NCI-H2107 (cell line): ENCODE measurements at places on chromosomes 7 and 10.
A peak's percentile ranks its signal among the peaks of the same experiment; 100 is the strongest.

DNA sequence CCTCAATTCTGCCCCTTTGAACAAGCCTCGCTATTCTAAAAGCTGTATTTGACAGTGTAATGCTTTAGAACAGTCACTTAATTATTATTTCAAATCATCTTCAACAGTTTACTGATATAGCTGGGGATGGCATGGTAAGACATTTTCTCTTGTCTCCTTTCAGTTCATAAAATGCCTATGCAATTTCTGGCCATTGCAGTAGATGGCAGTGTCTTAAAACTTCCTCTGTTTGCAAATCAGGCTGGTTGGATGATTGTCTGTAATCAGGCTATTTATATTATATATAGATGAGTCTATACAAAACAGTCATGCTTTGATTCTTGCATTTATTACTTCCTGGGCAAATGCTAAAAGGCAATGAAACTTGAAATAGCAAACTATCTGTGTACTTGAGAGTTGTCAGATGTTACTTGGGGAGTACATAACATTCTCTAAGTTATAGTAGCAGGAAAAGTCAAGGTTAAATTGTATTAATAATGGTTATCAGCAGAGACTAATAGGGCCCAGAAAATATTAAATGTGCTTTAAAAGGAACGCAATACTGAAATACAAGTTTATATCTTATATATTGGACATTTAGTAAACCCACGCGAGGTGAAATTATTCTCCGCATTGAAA, 55.5 kb upstream of the LHFPL3 start:
- peak; percentile 5 for DNase-seq

DNA sequence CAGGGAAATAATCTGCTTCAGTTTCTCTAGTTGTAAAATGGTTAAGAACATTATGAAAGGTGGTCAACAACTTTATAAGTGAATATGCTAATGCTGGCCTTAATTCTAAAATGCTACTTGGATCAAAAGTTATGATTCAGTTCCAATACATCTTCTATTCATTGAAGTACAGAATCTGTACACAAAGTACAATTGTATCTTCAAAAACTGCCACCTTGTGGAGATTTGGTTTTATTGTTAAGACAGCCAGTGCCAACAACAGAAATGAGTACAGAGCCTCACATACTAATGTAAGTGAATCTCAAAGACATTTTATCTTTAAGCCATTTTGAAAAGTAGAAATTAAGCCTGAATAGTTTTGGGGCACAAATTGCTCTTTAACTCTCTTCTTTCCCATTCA, 194.0 kb downstream of the CFTR start:
- no peak for DNase-seq

- no peak for DNase-seq
Measured at GRCh38 chr7:140041659-140042385, 20.9 kb downstream of the PARP12 start.

GRCh38 chr7:118878336-118878735, 653.8 kb downstream of the ANKRD7 start:
- no peak for DNase-seq

DNA sequence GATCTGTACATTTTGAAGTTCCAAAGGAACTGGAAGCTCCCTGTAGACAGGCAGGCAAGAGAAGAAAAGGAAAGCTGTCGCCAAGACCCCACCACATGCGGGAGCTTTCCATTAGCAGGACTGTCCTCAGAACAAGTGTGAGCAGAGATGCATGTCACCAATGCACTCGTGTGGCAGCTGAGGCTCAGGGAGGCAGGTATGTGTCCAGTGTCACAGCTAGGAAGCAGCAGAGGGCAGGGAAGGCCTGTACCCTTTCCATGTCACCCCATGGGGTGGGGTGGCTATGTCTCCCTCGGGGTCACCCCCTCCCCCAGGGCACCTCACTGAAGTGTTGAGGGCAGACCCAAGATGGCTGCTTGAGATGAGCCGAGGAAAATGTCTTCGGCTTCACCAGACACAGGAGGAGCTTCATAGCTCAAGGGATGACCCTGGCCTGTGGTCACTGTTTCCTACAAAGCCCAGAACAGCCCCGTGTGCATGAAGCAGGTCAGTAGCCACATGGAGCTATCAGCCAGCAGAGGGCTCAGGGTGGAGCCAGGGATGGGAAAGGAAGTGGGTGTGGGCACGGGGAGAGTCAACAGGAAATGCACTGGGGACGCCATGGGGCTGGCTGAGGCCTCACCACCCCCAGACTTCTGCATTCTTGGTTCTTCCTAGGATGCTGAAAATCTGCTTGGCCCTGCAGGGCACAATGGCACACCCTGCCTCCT, 96.6 kb downstream of the FAM53B start:
- no peak for DNase-seq

DNA sequence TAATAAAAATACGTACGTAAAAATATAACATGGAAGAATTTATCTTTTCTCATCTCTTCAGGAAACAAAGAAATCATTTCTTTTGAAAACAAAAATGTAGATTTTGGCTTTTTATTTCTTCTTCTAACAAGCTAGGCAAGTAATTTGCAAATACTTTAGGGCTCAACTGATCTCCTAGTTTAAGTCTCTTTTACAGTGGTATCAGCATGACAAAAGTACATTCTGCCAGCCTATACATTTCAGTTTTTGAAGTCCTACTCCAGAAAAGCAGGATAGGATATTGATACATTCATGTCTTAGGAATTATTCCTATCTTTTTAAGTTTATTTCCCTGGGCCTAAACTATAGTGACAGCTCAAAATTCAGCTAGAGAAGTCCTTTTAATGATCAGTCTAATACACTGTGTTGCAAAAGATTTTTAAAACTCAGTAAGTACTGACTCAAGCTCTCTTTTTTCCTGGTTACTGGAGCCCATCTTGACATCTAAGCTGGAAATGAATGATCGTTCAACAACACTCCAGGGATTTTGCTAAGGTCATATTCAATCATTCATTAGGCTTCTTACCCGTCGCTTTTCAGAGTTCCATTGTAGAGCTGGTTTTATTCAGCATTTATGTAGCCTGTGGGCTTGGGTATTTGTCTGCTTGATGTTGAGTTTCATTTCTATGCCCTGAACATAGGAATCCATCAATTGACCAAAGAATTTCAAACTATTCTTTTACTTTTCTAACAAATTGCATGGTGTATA, 12.2 kb upstream of the FAM53B start:
- DNase-seq, result no peak

DNA sequence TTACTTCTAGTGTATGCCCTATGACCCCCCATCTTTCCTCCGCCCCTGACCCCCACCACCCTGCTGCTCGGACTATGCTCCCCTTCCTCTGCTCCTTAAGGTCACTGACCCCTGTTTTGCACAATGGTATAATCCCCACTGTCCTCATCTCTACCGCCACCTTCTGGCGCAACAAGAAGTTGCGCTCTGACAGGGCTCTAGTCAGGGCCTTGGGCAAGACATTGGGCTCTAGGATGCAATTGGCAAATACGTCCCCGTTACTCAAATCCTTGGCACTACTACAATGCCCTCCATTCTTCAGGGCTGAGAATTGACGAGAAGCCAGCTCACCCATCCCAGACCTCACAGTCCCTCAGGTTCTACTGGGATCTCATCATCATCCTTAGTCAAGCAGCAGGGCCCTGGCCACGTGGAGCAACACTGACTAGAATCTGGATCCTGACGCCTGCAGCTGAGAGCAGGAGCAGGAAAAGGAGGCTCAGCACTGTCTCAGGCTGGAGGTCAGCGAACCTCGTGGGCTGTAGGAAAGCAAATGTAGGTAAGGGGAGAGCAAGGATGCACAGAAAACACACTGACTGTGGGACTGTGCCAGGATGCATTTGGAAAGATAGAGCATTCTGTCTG, 10.6 kb downstream of the LRIT2 start:
- no peak for DNase-seq

GRCh38 chr7:157432541-157432956, 95.7 kb downstream of the DNAJB6 start:
- DNase-seq, result peak; percentile 55

GRCh38 chr10:30528429-30528786, 94.4 kb downstream of the MAP3K8 start:
- no peak for DNase-seq

DNA sequence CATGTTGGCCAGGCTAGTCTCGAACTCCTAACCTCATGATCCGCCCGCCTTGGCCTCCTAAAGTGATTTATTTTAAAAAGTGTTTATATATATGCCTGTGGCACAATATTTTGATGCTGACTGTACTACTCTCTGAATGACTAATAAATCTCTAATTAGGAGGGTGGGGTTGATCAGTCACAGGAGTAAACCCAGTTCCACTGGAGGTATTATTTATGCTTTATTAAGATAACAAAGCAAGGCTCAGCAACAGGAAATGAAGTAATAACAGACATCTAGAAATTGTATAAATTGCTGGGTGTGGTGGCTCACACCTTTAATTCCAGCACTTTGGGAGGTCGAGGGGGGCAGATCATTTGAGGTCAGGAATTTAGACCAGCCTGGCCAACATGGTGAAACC, 26.0 kb upstream of the MCU start:
- DNase-seq, result no peak

- no peak for DNase-seq
Measured at GRCh38 chr10:113680190-113681111, 739 bp downstream of the CASP7 start.

DNA sequence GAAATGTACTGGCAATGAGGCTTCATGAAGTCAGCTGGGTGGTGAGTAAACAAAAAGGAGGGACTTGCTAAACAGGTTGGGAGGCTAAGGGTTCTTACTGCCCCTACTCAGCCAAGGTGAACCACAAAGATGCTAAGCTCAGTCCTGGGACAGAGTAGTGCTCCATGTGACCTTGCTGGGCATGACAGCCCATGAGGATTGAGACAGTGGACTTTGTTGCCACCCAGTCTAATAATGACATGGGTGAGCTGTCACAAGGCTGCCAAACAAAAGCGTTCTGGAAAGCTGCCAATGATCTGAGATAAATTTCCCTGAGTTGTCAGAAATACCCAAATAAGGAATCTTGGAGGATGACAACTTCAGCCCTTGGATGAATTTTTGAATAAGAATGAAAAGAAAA, 75.2 kb downstream of the CLEC2L start:
- no peak for DNase-seq

GRCh38 chr7:121167971-121168370, 160.8 kb upstream of the WNT16 start:
- no peak for DNase-seq

- DNase-seq, result no peak
Measured at GRCh38 chr10:27857616-27858015, 112.0 kb upstream of the MKX start.

GRCh38 chr7:111362506-111363054, 199.7 kb downstream of the IMMP2L start:
- no peak for DNase-seq

DNA sequence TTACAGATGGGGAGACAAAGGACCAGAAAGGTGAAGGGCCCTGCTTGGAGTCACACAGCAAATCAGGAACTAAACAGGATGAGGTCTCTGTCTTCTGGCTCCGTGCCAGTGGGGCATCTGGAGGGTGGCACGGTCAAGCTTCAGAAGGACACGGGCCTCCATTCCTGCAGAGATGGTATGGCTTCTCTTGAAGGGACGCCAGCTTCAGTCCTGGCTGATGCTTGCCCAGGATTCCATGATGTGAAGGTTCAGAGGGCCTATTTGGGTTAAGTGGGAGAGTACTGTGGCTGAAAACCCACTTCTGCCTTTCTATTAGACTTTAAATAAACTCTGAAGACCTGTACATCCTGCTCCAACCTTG, 6.1 kb downstream of the RAMP3 start:
- no peak for DNase-seq

DNA sequence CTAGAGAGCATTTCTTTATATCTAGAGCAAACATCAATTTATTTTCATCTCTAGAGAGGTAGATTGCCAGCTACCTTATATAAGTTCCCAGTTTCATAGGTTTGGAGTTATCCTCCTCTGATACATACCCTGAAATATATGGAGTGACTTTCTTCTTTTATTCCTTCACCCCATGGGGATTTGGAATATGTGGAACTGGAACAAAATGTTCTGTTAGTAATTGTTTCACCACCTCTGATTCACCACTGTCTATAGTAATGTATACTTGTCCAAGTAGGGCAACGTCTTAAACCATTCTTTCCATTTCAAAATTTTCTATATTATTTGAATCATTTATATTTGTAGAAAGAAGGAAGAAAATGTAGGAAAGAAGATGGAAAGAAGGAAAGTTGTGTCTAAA, 511.2 kb upstream of the KCND2 start:
- DNase-seq, result no peak

- no peak for DNase-seq
Measured at GRCh38 chr7:122262246-122262645, 42.3 kb downstream of the FEZF1 start.

DNA sequence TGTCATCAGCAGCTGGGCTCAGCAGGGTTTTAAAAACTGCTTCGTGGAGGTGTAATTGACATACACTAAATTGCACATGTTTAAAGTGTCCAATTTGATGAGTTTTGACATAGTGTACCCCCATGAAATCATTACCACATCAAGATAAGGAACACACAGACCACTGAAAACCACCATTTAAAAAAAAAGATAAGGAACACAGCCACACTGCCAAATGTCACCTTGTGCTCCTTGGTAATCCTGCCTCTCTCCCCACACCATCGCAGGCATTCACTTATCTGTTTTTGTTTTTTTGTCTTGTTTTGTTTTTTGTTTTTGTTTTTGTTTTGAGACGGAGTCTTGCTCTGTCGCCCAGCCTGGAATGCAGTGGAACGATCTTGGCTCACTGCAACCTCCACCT, 75.0 kb downstream of the NEURL1 start:
- DNase-seq, result no peak

- DNase-seq, result peak; percentile 31
Measured at GRCh38 chr7:26508481-26508880, 216.8 kb downstream of the SNX10 start.

DNA sequence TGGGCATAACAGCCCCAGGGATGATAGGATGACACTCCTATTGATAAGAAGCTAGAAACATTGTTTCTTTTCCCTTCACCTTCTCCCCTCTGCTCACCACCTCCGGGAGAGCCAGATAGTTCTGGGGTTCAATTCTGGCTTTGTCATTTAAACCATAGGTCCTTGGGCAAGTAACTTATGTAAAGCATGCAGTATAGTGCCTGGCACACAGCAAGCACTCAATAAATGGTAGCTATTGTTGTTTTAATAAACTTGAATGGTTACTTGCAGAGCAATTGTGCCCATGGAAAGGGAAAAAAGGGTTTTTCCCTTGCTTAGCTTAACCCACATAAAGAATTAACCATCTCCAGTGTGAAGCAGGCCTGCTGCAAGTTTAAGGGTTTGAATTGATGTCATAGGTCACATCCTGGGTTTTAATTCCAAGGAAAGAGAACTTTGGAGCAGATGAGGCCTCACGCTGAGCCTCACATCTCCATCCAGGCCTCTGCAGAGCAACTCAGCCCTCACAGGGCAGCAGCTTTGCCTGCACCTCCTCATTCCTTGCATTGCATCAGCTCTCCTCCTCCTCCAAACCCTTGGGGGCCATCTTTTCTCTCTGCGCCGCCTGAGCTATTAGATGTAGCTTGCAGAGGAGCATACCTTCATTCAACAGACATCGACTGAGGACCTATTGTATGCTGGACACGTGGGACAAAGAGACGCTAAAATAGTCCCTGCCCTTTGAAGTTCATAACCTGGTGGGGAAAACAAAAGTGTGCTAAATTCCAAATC, 22.9 kb downstream of the ZNF775 start:
- DNase-seq, result no peak
